SIG-M5 (cell line): ENCODE measurements at places on chromosomes 13 and 19.
A peak's percentile ranks its signal among the peaks of the same experiment; 100 is the strongest.

- DNase-seq: no peak
Measured at GRCh38 chr13:32791545-32792172, 205.4 kb downstream of the PDS5B start.

DNA sequence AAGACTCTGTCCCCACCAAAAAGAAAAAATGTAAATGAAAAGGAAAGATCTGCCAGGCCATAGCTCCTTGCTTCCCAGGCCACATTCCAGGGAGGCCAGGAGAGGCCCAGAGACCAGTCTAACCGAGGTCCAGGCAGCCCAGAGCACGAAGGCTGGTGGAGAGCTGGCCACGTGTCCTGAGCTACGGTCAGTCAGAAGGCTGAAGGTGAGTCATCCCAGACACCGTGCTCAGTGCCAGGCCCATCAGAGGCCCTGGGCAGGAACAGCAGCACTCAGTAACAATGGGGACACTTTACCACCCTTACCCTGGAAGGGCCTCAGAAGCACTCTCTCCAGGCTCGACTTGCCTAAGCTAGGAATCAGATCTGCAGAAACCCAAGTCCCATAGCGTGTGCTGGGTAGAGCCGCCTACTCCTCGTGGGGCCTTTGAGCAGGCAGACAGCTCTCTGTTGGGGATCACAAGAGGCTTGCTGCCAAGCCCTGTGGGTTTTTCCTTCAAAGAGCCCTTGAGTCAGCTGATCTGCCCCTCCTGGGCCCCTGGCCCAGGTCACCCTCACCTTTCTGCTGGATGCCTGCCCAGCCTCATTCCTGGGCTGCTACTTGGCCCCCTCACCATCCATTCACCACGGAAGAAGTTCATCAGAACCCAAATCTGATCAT is 11.6 kb upstream of the DNMT1 start:
- no peak for DNase-seq

GRCh38 chr13:40619479-40619814 is 47.0 kb downstream of the FOXO1 start:
- DNase-seq: no peak

DNA sequence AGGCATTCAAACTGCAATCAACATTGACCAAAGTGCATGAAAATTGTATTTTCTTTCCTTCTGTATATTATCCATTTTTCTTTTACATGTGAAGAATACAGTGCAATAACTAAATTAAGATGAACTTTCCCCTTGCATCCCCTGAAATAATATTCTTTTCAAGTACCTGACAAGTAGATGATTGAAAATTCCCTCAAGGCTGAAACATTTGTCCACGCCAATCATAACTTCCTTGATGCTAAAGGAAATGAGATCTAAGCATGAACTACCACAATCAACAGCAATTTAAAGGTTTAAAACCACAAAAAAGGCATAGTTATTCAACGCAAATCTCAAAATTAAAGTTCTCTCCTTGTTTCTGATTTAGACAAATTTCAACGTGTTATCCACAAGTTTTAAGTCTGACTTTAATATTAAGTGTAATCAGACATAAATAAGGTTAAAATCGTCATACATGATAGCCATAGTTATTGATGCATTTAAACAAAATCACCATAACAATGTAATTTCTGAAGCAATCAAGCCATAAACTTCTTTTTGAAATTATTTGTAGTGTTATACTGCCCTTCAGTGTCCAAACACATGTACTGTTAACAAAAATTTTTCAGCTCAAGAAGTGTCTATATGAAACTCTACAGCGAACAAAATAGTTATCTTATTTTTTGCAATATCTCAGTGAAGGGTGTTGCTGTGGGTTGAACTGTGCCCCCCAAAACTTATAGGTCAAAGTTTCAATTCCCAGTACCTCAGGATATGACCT is 169.5 kb downstream of the DCLK1 start:
- no peak for DNase-seq

DNA sequence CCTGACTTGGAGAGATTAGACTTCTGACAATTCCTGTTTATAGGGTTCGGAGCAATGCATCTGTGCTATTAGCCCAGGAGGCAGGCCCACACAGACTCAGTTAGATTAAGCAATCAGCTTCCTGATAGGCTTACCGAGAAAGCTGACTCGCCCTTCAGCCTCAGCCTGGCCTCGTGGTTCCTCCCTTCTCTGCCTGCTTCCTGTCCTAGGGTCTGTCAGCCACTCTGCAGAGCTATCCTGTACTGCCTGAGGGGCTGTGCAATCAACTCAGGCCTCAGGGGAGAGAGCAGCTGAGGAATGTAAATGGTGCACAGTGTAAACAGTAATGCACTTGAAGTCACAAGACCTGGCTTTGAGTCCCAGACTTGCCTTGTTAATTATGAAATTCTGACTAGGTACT is 30.7 kb downstream of the HTR2A start:
- DNase-seq: peak; percentile 56

GRCh38 chr13:40271271-40271885 is 395.1 kb downstream of the FOXO1 start:
- no peak for DNase-seq

GRCh38 chr19:41386442-41386841 is 10.1 kb downstream of the TMEM91 start:
- no peak for DNase-seq

DNA sequence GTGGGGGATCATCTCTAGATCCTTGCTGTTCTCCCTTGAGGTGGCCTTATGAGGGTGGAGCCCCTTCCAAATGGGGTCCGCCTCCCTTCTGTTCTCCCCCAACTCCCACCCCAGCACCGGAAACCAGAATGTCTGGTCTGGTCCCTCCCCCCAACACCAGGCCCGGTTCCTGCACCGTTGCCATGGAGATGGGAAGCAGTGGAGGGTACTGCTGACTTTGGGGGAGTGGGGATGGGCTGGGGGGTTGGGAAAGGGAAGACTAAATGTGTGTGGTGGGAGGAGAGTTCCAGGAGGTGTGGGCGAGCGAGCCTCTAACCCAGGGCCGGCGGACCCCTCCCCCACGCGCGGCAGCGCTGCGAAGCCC is 1.7 kb downstream of the SHANK1 start:
- DNase-seq: no peak

- DNase-seq: no peak
Measured at GRCh38 chr13:97194479-97194878, 27.7 kb upstream of the MBNL2 start.

DNA sequence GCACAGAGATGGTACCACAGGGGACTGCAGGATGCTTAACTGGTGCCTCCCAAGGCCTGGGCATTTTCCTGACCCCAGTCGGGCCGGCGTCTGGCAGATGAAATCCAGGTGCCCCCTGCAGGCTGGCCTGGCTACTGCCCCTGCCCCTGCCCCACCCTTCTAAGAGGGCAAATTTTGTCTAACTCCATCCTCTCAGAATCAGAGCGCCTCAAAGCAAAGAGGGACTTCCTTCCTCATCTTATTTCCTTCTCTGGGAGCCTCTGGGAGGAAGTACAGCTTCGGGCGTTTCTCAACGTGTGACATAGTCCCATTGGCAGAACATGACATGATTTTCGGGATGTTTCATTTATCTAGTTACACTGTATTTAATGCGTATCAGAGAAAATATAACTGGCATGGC is 2.7 kb downstream of the PRKACA start:
- no peak for DNase-seq

DNA sequence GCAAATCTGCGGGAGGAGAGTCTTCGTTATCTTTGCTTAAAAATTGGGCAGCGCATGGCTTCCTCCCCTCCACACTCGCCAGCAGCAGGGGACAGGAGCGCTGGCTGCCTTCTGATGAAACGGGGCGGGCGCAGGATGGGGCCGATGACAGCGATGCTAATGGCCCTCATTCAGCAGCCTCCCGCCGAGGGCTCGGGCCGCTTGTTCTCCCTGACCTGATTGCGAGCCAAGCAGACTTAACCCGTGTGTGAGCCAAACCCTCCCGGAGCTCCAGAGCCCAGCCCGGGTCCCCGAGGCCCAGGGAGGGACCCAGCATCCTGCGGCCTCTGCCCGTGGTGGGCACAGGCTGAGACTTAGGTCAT is 90.3 kb downstream of the KDM4B start:
- no peak for DNase-seq

DNA sequence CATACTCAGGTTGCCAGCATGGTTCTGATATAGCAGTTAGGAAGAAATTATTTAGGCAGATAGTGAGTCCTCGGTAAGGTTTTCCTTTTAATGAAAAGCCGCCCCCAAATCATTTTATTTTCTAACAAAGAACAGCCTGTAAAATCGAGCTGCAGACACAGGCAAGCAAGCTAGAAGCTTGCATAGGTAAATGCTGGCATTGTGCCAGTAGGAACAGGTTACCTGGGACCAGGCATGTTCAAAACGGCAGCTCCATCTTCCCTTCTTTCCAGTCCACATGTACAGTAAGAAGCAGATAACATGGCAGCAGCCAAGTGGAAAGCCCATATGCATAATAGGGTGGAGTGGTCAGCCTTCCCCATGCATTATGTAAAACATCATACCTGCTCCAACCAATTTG is 71.1 kb downstream of the UGGT2 start:
- no peak for DNase-seq

DNA sequence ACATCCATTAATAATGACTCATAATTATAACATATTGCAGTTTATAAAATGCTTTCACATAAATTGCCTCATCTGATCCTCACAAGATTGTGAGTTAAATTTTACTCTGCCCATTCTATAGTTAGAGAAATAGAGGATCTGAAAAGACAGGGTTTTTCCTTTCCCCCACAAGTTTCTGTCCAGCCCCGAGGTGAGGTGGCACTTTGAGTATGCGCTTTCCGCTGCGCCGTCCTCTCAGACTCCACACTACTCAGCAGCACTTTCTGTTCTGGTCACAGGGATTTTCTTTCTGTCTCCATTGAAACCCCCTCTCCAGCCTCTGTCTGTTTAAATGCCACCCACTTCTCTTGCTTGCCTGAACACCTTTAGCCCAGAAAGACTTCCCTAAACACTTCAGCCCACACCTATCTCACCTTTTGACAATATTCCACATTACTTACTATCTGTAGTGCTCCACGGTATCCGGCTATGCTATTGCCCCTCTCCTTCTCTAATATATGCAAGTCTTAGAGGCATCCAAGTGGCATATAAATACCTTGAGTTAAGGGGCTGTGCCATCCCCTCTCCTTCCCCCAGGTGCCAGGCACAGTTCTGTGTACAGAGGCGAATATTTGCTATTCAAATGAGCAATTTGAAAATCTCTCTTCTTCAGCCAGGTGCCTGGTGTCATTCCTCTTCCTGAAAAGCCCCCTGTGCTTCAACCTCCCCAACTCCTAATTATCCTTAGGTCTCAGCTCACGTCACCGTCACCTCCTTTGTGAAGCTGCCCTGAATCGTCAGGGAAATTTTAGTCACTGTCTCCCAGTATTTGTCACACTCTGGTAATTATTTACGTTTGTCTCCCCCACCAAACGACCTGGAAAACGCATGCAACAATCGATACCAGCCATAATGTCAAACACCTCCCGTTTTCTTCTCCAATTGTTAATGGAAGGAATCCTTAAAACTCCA is 268.7 kb downstream of the NHLRC3 start:
- no peak for DNase-seq

GRCh38 chr19:13033819-13034611 is 38.7 kb downstream of the NFIX start:
- DNase-seq: no peak

- no peak for DNase-seq
Measured at GRCh38 chr13:23384111-23384510, 49.4 kb downstream of the SACS start.

GRCh38 chr19:22901431-22902130 is 69.5 kb downstream of the ZNF723 start:
- no peak for DNase-seq

DNA sequence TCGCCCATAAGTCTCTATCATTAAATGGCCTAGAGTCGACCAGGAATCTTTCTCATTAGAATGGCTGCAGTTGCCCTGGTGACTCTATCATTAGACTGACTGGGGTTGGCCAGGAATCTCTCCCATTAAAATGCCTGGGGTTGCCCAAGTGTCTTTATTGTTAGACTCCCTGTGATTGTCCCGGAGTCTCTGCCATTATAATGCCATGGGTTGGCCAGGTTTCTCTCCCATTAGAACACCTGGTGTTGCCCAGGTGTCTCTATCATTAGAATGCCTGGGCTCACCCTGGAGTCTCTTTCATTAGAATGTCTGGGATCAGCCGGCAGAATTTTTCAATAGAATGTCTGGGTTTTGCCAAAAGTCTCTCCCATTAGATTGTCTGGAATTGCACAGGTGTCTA is 1459.3 kb downstream of the UQCRFS1 start:
- DNase-seq: no peak

- DNase-seq: no peak
Measured at GRCh38 chr13:108200781-108201398, 14.4 kb downstream of the LIG4 start.

DNA sequence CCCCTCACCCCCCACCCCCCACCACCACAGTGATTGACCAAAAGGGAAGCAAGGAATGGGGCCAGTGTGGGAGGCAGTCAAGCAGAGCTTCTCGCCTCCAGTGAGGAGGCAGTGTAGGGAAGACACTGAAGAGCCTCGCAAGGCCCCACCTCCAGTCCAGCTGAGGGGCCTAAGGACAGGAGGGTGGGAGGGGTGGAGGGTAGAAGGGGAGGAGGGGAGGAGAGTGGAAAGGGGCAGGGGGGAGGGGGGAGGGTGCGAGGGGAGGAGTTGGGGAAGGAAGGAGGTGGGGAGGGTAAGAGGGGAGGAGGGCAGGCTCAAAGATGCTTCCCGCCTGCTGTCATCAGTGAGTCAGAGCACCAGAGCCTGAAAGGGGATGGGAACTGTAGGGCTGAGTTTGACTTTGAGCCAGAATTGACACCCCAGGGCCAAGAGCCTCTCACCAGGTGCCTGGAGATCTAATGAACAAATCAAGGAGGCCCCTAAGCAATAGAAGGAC is 786.2 kb downstream of the UQCRFS1 start:
- DNase-seq: no peak

DNA sequence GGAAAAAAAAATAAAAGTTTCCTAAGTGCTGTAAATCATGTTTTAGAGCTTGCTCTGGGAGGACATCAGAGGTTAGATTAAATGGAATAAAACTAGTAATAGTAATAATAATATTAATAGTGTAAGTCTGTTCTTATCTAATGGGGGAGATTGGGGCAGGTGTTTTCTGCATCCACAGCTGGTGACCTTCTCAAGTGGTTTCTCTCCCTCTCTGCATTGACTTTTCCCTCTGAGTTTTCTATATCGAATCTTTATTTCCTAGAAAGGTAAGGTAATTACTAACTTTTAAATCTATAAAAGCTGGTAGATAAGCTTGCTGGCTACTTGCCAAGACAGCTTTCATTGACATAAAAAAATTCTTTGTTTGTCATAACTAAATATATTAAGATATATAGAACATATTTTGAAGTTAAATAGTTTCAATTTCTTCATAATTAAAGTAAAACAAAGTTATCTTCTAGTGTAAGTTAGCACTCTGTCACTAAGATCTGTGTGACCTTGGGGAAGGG is 49.6 kb upstream of the DIAPH3 start:
- DNase-seq: no peak

- DNase-seq: no peak
Measured at GRCh38 chr19:57800696-57801095, 14.0 kb downstream of the ZNF552 start.
